ENCODE measurements at places on chromosomes 7 and 10.

GRCh38 chr10:122462533-122463465, 1.4 kb downstream of the HTRA1 start:
- no peak for DNase-seq

GRCh38 chr7:4764402-4765007, 10.9 kb upstream of the AP5Z1 start:
- no peak for DNase-seq

- no peak for DNase-seq
These were observed 9.7 kb upstream of the ADCY1 start for GRCh38 chr7:45564485-45564884.

- no peak for DNase-seq
These were observed 126.0 kb downstream of the LCOR start for GRCh38 chr10:96958071-96958470.

DNA sequence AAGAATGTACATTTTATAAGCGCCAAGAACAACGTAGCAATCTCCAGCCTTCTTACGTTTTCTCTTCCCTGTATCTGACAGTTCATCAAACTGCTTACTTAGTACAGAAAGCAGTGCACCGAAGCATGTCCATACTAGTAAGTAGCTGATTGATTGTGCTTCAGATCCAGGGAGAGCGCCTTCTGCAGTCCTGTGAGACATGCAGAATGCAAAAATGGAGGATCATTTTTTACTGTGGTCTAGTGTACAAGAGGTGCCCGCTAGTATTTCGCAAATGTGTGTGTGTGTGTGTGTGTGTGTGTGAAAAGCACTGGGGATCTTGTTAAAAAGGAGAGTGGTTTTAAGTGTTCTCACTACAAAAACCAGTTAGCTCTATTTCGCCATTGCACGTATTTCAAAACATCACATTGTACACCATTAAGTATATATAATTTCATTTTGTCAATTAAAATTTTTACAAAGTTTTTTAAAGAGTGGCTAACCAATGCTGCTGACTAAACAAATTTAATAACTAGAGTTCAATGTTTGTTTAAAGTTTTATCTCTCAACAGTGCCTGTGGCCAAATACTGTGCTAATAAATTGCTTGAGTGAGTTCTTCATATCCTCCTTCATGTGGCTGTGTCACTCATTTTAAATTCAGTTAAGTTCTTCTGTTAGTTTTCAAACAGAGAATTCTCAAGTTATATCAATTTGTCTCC, 99.6 kb downstream of the ZMYND11 start:
- no peak for DNase-seq

- DNase-seq: no peak
These were observed 53.5 kb upstream of the SVIL start for GRCh38 chr10:29688230-29688661.

- no peak for DNase-seq
These were observed 53.2 kb upstream of the CUX1 start for GRCh38 chr7:101764221-101764620.

DNA sequence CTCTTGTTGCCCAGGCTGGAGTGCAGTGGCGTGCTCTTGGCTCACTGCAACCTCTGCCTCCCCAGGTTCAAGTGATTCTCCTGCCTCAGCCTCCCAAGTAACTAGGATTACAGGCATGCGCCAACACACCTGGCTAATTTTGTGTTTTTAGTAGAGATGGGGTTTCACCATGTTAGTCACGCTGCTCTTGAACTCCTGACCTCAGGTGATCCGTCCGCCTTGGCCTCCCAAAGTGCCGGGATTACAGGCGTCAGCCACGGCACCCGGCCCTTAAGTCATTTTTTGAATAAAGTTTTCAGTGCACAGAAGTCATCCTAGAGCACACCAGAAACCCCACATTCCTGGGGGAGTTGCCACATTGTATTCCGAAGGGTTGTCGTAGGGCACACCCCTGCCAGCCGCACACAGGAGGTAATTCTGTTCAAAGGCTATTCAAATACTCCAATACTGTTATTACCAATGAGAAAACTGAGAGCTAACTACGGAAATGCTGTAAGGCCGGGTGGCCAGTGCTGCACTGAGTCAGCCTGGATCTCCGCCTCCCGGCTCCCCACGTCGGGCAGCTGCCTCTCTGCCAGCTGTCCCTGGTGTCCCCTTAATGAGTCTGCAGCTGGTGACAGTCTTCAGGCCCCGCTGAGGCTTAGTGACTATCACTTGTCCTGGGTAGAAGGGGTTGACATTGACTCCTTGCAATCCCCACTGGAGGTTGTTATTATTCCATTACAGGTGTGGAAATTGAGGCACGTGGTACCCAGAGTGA, 8.6 kb upstream of the RFC2 start:
- DNase-seq: no peak

DNA sequence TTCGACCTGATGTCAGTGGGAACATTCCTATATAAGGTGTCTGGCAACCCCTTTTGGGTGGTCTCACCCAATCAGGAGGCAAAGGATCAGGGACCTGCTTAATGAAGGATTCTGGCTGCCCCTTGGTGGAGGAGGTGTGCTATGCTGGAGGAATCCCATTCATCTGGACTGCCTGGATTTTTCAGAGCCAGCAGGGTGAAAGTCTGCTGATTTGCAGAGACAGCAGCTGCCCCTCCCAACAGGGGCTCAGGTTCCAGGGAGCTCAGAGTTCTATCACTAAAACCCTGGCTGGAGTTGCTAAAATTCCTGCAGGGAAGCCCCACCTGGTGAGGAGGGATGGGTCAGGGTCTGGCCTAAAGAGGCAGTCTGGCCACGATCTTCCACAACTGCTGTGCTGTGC, 398.5 kb upstream of the CNTNAP2 start:
- DNase-seq: no peak

DNA sequence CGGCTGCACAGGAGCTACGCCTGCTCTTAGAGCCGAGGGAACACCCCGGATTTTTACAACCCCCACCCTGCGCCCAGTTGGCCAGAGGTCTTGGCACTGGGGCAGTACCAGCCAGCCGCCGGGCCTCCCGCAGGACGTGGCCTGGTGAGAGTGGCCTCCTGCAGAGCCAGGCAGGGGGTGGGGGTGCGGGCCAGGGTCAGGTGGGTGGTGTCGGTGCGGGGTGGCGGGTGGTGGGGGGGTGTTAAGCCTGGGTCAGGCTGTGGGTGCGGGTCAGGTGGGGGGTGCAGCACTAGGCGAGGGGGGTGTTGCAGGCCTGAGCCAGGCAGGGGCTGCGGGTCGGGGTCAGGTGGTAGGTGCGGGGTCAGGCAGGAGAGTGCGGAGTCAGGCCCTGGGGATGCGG, 647 bp downstream of the ECHS1 start:
- no peak for DNase-seq

DNA sequence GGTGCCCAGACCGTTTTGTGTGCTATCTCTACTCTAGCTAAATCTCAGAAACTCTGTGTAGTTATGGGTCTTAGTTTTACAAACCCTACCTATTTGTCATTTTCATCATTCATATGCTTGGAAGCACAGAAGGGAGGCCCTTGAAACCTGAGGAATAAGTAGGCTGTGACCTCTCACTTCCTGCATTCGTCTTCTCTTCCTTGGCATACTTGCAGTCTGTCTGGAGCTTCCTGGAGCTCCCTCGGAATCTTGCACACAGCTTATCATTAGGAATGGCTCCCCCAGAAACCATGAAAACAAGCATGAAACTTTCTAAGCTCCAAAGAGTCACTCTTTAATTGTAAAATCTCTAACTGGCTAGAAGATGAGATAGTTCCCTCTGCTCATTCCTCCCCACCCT, 376.9 kb upstream of the MYO3A start:
- DNase-seq: no peak

DNA sequence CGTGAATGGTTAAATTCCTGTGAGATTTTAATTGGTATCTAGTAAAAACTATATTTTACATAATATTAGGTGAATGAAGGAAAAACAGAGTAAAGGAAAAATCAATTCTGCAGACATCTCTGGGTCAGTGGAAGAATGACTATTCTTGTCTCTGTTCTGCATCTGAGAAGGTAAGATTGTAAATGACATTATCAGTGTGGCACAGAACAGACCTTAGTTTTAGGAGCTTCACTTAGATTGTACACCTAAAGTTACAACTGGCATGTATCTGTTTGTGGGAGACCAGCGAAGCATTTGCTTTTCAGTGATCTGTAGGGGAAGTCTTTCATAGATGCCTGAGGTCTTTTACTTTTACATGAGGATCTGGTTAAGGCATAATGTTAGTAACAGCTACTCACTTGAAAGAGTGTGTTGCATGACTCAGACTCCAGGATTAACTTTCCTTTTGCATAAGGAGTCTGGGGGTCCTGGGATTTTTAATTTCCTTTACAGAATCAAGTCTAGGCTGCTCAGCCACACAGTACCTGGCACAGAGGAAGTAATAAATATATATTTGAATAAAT, 56.2 kb downstream of the JMJD1C start:
- no peak for DNase-seq

- DNase-seq: no peak
These were observed 143.2 kb downstream of the JAZF1 start for GRCh38 chr7:28037220-28038010.

- no peak for DNase-seq
These were observed 159.7 kb upstream of the YAE1 start for GRCh38 chr7:39406467-39406866.

DNA sequence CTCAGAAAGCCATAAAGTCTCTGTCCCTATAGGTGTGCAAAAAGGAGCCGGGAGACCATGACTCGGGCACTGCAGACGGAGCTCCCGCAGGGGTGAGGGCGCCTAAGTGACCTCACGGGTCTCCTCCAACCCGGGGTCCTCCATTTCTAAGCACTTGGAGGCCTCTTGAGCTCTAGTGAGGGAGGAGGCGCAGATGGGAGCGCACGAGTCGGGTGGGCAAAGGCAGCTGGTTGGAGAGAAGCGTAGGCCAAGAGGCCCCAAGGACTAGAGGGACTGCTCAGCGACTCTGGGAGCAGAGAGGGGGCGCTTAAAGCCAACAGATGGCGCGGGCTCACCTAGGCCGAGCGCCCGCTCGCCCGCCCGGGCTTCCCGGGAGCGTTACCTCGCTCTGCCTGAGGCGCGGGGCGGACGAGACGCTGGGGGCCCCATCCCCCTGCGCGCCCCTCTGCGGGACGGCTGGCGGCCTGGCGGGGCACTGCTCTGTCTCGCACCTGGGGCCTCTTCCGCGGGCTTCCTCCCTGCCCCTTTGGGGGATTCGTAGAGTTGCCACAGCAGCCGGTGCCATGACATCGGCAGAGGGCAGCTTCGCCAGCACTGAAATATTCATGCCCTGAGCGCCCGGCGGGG, 523 bp upstream of the CDH23 start:
- no peak for DNase-seq

- DNase-seq: no peak
These were observed at the start of gene CD36 for GRCh38 chr7:80637911-80638765. CD36 (plus strand) TSS chr7:80638642; CDS start chr7:80646741, 8,099 bp downstream.

- DNase-seq: no peak
These were observed 508.0 kb upstream of the MGMT start for GRCh38 chr10:128958834-128959690.

- DNase-seq: no peak
These were observed 160.5 kb upstream of the FERD3L start for GRCh38 chr7:19305698-19306097.

GRCh38 chr10:33939892-33940291, 605.4 kb upstream of the NRP1 start:
- DNase-seq: no peak

DNA sequence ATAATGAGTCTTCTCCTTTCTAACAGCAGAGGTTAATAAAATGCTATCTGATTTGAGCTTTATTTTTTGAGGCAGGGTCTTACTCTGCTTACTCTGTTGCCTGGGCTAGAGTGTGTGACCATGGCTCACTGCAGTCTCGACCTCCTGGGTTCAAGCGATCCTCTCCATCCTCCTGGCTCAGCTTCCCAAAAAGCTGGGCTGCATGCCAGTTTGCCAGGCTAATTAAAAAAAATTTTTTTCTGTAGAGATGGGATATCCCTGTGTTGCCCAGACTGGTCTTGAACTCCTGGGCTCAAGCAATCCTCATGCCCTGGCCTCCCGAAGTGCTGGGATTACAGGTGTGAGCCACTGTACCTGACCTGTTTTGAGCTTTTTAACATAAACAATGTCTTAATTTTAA, 56.7 kb downstream of the SCD start:
- DNase-seq: no peak

DNA sequence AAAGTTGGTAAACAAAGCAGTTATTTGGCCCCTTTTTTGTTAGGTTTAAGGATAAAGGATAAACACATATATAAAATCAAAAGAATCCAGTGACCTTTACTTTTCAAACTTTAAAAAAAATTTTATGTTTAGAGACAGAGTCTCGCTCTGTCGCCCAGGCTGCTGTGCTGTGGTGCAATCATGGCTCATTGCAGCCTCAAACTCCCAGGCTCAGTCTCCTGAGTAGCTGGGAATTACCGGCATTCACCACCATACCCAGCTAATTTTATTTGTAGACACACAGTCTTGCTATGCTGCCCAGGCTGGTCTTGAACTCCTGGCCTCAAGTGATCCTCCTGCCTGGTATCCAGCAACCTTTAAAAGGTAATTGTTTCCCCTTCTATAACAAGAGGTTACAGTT, 31.3 kb downstream of the GNA12 start:
- DNase-seq: no peak

GRCh38 chr7:14389181-14389591, 399.7 kb upstream of the ETV1 start:
- DNase-seq: no peak

- no peak for DNase-seq
These were observed 135.3 kb downstream of the ZNF467 start for GRCh38 chr7:149637911-149638565.

GRCh38 chr7:127997226-127997922, 33.9 kb downstream of the LRRC4 start:
- no peak for DNase-seq

- no peak for DNase-seq
These were observed 342.0 kb upstream of the PODXL start for GRCh38 chr7:131898418-131898817.

- DNase-seq: no peak
These were observed 967.8 kb downstream of the LRMDA start for GRCh38 chr10:76399226-76399625.

- DNase-seq: no peak
These were observed 10.3 kb downstream of the SEM1 start for GRCh38 chr7:96699219-96699871.

DNA sequence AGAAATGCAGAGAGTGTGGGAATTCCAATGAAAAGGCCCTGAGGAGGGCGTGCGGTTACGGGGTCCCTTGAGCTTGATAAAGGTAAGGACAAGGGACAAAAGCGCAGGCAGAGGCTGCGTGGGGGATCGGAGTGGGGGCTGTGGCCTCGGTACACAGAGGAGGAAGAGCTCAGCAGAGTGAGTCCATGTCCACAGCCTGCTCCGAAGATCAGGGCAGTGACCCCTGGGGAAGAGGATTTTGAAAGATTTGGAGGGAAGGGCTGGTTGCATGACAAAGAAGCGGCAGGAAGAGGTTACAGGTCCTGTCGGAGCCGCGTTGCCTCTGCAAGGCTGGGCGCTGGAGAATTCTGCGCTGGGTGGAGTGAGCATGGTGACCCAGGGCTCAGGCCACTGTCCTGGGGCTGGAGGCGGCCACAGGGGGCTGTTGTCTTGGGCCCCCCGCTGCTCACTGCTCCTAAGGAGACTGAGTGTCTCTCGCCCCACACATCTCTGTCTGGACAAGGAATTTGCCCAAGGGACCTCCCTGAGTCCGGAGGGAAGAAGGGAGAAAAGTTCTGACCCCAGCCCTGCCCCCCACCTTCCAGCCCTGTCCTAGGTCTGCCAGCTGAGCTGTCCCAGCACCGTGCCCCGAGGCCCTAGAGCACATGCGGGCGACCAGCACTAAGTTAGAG, 69.8 kb upstream of the INSIG1 start:
- DNase-seq: no peak

GRCh38 chr10:86964847-86965190, 3.5 kb upstream of the ADIRF start:
- DNase-seq: no peak
